ENCODE measurements at places on chromosomes 3 and 15.

GRCh38 chr15:45307230-45307924 lies 55.3 kb downstream of the SLC28A2 start:
- DNase-seq: no peak

DNA sequence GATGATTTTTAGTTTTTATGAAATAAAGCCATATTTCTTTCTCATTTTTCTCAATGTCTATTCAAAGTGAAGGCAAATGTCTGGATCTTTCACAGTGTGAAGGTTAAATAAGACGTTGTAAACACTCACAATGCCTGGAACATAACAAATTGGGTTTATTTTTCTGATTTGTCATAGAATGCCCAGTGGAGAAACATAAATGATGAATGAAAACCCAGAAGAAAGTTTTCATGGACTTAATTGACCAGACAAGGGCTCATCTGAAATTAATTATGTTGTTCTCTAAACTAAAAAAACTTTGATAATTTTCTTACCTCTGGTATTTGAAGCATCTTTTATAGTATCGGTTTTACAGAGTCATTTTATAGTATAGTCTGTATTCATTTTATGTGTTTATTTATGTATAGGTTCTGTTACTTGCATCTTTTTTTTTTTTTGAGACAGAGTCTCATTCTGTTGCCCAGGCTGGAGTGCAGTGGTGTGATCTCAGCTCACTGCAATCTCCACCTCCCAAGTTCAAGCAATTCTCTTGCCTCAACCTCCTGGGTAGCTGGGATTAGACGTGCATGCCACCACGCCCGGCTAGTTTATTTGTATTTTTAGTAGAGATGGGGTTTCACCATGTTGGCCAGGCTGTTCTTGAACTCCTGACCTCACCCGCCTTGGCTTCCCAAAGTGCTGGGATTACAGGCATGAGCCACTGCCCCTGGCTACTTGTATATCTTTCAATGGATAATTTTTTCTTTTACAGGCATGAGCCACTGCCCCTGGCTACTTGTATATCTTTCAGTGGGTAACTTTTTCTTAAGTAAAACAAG lies 15.1 kb upstream of the BNIP2 start:
- DNase-seq: no peak

DNA sequence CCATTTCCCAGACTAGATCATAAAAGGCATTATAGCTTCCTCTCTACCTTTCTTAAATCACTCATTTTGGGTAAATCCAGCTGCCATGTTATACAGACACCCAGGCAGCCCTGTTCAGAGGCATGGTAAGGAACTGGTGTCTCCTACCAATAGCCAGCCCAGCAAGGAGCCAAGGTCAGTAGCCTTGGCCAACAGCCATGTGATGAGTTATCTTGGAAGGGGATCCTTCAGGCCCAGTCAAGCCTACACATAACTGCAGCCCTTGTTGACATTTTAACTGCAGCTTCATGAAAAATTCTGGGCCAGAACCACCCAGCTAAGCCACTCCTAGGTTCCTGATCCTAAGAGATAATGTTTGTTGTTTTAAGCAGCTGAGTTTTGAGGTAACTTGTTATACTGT lies 29.0 kb upstream of the ZMAT3 start:
- DNase-seq: no peak

DNA sequence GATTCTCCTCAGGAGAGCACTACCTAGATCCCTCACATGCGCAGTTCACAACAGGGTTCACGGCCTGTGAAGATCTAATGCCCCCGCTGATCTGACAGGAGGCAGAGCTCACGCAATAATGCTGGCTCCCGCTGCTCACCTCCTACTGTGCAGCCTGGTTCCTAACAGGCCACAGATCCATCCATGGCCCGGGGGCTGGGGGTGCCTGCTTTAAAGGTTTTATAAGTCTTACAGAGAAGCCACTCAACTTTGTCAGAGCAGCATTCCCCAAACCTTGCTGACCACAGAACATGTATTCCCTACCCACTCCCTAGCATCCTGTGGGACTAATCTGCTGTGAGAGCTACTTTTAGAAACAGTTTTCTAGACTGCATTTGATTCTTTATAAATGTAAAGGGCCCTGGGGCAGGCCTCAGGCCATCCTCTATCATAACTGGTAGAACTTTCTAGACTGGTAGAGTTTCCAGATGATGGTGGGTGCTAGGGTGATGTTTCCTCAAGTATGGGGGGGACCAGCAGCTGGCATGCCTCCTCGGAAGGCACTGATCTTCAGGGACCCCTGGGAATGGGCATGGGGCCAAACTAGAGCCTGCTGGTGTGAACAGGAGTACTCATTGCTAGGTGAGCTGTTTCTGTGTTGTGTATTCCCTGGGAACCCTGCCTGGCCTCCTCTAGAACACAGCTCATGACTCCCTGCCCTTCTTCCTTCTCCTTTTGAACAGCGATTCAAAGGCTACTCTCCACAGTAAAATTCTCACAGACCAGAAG lies 25.7 kb upstream of the RAD18 start:
- DNase-seq: no peak

GRCh38 chr3:14143271-14144225 lies 18.7 kb downstream of the TMEM43 start:
- DNase-seq: no peak

- DNase-seq: no peak
These were observed 25.9 kb upstream of the SLC6A6 start for GRCh38 chr3:14376348-14377043.

Data from WTC11 (cell line).